ENCODE measurements at places on chromosomes 4 and X.

- no peak for DNase-seq
Observed at GRCh38 chrX:149221230-149221629, 283.9 kb downstream of the IDS start.

GRCh38 chr4:150297861-150298474, 219.7 kb downstream of the DCLK2 start:
- DNase-seq: peak; percentile 60

DNA sequence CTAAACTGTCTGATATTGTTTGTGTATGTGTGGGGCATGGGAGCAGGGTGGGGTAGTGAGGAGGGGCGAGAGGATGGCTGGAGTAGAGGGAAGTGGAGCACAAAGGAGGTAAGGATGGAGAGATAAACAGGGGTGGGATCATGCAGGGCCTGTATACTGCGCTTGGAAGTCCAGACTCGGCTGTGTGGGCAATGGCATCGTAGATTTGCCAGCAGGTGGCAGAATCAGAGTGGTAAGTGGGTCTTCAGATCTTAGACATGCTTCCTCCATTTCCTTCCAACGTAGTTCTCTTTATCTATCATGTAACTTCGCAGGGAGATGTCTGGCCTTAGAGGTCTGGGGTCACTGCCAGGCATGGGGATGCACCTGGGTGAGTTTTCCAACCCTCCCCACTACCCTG, 155.5 kb downstream of the PDGFRA start:
- DNase-seq: peak; percentile 46

DNA sequence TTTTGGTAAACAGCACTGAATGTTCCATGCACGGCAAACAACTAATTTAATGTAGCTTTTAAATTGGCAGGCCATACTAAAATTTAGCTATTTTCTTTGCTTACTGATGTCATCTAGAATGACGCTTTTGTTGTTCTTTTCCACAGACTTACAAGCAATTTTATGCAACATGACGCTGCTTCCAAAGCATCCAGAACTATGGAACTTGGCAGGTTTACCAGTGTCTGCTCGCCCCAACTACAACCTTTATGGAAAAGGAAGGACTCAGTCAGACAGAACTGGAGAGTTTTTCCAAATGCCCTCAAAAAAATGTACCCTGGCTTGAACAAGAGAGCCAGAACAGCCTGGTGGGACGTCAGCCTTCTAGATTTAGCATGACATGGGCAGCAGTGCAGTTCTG, 58.7 kb downstream of the ANOS1 start:
- DNase-seq: no peak

GRCh38 chr4:11106759-11107158, 321.9 kb downstream of the HS3ST1 start:
- no peak for DNase-seq

DNA sequence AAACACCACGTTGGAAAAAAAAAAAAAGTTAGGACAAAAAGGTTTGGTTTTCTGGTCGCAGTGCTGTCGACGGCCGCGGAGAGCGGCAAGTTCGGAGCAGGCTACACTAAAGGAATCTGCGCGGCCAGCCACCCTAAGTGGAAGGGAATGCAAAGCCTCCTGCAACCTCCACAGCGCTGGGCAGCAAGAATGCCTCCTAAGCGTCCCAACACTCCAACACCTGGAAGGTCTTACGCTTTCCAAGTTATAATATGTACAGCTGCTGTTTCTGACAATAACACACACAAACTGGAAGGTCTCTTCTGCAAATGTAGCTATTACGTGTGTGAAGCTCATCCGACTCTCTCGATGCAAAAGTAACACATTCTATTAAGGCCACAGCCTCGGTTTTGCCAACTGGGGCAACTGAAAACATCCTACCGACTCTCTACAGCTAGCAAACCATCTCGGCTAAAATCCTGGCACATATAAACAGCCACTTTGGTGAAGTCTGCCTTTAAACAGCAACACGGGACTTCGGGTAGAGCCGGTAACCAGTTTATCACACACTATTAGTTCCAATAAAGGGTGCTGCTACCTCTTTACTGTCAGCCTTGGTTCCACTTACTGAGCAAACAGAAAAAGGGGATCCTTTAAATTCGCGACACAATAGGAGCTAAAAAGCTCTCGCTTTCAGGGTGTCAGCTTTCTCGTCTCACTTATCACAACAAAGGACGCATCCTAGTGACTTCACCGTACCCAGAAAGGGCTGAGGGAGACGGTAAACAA, 895 bp downstream of the SMIM14 start:
- DNase-seq: peak; percentile 70

- peak; percentile 78 for DNase-seq
Observed at GRCh38 chr4:10925996-10926395, 241.4 kb upstream of the CLNK start.

DNA sequence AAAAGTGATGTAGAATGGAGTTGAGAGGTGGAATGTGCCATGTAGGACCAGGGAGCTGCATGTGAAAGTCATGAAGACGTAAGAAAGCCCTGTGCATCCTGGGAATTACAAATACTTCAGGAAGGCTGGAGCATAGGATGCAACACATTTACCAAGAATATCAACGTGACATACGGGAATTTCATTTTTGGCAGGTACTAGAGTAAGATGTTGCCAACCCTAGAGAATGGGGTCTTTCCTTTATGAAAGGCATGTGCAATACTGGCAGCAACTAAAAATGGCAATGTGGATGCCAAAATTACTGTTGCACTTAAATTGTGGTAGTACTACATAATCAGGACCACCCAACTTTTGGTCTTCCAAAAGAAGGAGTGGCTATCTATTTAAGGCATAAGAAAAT, 188.0 kb downstream of the COL25A1 start:
- DNase-seq: no peak

DNA sequence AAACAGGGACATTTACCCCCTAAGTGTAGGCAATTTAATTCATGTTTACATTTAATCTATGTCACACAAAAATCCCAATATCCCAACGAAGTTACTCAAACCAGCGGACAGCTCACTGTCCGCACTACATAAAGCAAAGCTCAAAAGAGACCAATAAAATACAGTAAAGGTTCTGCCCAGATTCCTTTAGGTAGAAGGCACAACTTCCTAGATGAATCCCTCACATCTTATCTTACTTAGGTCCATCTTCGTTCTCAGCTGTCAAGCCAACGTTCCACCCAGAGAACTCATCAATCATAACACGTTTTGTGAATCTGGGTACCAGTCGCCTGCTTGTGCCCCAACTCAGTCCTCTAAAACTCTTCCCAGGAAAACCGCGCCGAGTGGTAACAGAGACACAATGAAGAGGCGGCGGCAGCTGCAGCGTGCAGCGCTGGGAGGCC, 1.7 kb downstream of the HNRNPDL start:
- DNase-seq: no peak

DNA sequence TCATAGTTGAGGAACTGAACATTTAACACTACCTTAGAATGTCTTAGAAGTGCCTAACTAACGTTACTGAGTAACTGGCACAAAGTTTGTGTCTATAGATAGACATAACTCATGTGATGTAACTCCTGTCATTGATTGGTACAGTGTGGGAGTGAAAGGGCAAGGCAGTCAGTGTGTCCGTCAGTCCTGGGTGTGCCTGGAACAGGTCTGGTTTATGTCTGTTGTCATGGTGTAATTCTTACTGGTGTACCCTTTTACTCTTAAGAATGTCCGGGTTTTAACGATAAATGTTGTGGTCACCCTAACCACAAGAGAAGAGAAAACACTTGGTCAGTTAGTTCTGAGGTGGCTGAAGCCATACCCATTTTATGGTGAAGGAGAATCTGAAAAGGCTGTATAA, 93.1 kb upstream of the ESX1 start:
- no peak for DNase-seq

GRCh38 chrX:12447448-12448064, 309.3 kb downstream of the FRMPD4 start:
- DNase-seq: peak; percentile 88

GRCh38 chr4:649751-650310, 24.2 kb downstream of the ATP5ME start:
- DNase-seq: no peak

GRCh38 chr4:70496231-70496630, 22.1 kb upstream of the AMTN start:
- no peak for DNase-seq

- DNase-seq: no peak
Observed at GRCh38 chr4:89100853-89101252, 10.5 kb upstream of the TIGD2 start.

GRCh38 chr4:94621491-94622080, 136.2 kb upstream of the BMPR1B start:
- DNase-seq: peak; percentile 37

DNA sequence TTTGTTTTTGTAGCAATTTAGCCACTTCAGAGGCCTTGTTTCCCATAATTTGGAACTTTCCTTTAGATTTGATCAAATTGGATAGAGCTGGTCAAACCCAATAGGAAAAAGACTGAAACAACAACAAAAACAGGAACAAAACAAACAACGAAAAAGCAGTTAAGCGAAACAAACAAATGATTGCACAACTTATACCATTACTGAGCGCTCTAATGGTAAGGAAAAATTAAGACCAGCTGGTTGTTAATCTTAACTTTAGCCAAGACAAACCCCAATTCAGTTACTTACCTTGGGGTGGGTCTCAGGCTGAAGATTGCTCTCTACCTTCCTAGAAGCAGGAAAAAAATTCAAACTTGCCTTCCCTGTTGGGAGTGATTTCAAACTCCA, 38.3 kb downstream of the SPCS3 start:
- DNase-seq: no peak

GRCh38 chr4:185779517-185779916, 32.5 kb downstream of the SORBS2 start:
- DNase-seq: peak; percentile 77

- DNase-seq: peak; percentile 82
Observed at GRCh38 chrX:38805432-38806389, 4.5 kb downstream of the MID1IP1 start.

DNA sequence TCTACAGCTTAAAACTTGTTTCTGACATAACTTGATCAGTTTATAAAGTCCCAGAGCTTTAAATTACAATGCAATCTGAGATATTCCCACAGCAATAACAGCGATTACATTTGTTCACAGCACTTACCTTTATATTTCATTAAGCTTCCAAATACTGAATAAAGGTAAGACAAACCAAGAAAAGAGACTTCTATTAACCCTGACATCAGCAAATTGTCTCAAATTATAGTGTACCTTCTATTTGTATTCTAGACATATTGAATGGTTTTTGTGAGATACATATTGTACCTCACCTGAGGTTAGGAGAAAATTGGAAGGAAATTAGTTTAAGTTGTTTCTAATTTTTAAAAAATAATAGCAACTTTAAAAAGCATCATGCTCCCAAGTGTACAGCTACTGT, 111.9 kb downstream of the HDAC8 start:
- no peak for DNase-seq

- no peak for DNase-seq
Observed at GRCh38 chrX:34657726-34658070, 613 bp upstream of the TMEM47 start.

- peak; percentile 29 for DNase-seq
Observed at GRCh38 chr4:155667568-155668511, 1.2 kb downstream of the GUCY1A1 start.

- DNase-seq: peak; percentile 90
Observed at GRCh38 chr4:176302283-176303275, 17.2 kb upstream of the SPCS3 start.

GRCh38 chr4:90842960-90843359, 715.8 kb downstream of the CCSER1 start:
- no peak for DNase-seq

- DNase-seq: no peak
Observed at GRCh38 chrX:1444561-1445500, 7.9 kb downstream of the ASMTL start.

DNA sequence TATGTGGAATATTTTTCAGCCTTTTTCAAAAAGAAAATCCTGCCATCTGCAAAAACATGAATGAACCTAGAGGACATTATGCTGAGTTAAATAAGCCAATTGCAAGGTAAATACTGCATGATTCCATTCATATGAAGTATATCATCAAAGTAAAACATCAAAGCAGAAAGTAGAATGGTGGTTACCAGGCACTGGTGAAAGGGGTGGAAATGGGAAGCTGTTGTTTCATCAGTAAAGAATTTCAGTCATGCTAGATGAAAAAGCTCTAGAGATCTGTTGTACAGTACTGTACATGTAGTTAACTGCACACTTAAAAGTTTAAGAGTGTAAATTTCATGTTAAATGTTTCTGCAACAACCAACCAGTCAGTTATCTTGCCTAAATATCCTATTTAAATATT, 196.8 kb upstream of the ADGRL3 start:
- DNase-seq: peak; percentile 2

DNA sequence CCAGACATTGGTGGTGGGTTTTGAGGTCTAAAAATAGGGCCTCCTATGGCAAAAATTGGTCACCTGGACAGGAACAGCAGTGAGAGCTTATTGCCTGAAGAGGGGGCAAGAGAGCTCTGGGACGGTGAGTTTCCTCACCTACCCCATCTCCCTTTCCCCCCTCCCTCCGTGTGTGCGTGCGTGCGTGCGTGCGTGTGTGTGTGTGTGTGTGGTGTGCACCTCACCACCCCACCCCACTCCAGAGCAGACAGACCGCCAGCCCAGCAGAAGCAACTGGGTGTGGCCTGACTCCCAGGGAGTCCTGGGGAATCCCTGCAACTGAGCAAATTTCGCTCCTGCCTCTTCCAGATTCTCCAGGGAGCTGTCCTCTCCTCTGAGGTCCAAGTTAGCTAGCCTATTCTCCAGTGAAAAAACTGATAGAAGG, 44.7 kb downstream of the PRPS1 start:
- DNase-seq: peak; percentile 75

DNA sequence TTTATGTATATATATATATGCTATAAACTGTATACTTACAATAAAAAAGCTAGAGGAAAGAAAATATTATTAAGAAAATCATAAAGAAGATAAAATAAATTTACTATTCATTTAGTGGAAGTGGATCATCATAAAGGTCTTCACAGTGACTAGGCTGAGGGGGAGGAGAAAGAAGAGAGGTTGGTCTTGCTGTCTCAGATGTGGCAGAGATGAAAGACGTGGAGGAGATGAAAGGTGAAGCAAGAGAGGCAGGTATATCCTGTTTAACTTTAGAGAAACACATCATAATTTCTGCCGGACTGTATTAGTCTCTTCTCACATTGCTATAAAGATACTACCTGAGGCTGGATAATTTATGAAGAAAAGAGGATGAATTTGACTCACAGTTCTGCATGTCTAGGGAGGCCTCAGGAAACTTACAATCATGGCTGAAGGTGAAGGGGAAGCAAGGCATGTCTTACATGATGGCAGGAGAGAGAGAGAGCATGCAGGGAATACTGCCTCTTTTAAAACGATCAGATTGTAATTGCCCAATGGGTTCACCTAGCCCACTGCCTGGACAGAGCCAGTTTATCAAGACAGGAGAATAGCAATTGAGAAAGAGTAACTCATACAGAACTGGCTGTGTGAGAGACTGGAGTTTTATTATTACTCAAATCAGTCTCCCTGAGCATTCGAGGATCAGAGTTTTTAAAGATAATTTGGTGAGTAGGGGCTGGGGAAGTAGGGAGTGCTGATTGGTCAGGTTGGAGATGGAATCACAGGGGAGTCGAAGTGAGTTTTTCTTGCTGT, 22.1 kb upstream of the RRAGB start:
- no peak for DNase-seq
